ENCODE measurements at places on chromosomes 3 and 15.

GRCh38 chr3:110267304-110267845 is 804.2 kb upstream of the NECTIN3 start:
- DNase-seq: no peak

- DNase-seq: no peak
These were observed 506.8 kb downstream of the PDCD6IP start for GRCh38 chr3:34305266-34305665.

GRCh38 chr15:49814709-49815108 is 193.9 kb downstream of the DTWD1 start:
- no peak for DNase-seq

DNA sequence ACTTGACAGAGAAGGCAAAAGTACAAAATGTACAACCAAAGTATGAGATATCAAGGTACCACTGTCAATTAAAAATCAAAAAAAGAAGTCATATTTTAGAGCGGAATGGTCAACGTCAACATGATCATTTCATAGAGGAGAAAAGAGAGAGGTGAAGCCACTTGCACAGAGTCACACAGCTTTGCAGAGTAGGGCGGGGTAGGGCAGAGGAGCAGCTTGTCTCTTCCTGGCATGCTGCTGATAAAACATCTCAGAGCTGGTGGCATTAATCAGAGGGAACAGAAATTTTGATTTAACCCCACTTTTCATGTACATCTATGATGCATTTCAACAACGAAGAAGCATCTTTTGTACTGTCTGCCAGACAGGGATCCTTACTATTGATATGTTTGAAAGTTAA is 5.2 kb upstream of the IGF1R start:
- no peak for DNase-seq

DNA sequence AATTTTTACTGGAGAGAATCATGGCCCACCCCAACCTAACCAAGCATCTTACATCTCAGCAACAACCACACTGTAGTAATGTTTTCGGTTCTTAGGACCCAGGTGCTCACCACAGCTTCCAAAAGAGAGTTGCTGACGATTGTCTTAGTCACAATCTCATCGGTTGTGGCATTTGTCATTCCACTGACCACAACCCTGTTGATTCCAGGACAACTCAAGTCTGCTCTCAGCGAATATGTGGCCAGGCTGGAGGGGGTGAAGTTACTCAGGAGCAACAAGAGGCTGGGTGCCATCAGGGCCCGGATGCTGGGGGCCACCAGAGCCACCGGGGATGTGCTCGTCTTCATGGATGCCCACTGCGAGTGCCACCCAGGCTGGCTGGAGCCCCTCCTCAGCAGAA is 25.9 kb downstream of the GALNT15 start:
- no peak for DNase-seq

DNA sequence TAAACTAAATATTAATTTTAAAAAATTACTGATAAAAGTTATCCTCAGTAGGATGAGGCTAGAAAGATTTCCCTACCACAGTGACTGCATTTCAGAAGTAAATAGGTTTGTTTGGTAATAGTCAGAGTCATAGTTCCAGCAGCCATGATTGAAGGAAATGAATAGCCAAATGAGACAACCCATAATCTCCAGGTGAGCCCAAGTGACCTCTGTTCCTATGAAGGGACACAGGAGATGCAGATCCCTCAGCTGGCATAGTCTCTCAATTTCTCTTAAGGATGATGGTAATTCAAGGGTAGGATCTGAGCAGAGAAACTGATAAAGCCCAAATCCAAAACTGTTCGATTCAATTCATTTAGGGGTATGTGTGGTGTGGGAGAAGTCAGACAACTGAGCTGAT is 461.8 kb downstream of the RAP2B start:
- DNase-seq: no peak

- DNase-seq: no peak
These were observed 17.8 kb downstream of the SPTBN5 start for GRCh38 chr15:41876007-41876406.
